ENCODE measurements at places on chromosomes 1 and 21. TPM values are rescaled to one million over a fixed set of nuclear protein-coding genes. Genes with fewer than 3 reads are reported as not detected.

Gene CELA3B
- not detected for total RNA-seq

Gene LRIG2
- total RNA-seq = 24.0 TPM

Gene CRYAA
- total RNA-seq = not detected

Gene INAVA
- total RNA-seq = 0.52 TPM

Gene SLC6A17
- 0.52 TPM for total RNA-seq

Gene REN
- total RNA-seq = not detected

Gene FMOD
- total RNA-seq = 58.5 TPM

Gene STYXL2
- 99.7 TPM for total RNA-seq

Gene CRABP2
- 57.4 TPM for total RNA-seq

Gene C1orf185
- not detected for total RNA-seq

Gene ANXA9
- not detected for total RNA-seq

Gene ENTREP3
- total RNA-seq = 2.1 TPM

Gene PSRC1
- total RNA-seq = 1.6 TPM

Gene NIBAN1
- 68.4 TPM for total RNA-seq

Gene OR2L13
- total RNA-seq = not detected

Gene CELA2B
- total RNA-seq = 1.6 TPM

Gene DYNLT4
- total RNA-seq = not detected

Gene ATP1A4
- total RNA-seq = under 0.01 TPM

Gene OR2T11
- total RNA-seq = not detected

Gene SYDE2
- total RNA-seq = 5.2 TPM

Gene PLEKHN1
- not detected for total RNA-seq

Gene SPATA45
- total RNA-seq = 1.6 TPM

Gene KCNK2
- total RNA-seq = 2.6 TPM

Gene TNFRSF8
- 0.52 TPM for total RNA-seq

Gene DPT
- total RNA-seq = 74.6 TPM

Gene C1orf141
- total RNA-seq = not detected

Gene LAX1
- total RNA-seq = not detected

Gene EPS15
- 44.9 TPM for total RNA-seq

Gene DYNLT5
- total RNA-seq = 0.52 TPM

Gene ST6GALNAC3
- 3.7 TPM for total RNA-seq

Gene KCNT2
- total RNA-seq = 8.9 TPM

Gene YBEY
- total RNA-seq = 32.9 TPM

Gene MTARC1
- total RNA-seq = 5.2 TPM
